ENCODE measurements at places on chromosomes 3 and 15.
A peak's percentile ranks its signal among the peaks of the same experiment; 100 is the strongest.

DNA sequence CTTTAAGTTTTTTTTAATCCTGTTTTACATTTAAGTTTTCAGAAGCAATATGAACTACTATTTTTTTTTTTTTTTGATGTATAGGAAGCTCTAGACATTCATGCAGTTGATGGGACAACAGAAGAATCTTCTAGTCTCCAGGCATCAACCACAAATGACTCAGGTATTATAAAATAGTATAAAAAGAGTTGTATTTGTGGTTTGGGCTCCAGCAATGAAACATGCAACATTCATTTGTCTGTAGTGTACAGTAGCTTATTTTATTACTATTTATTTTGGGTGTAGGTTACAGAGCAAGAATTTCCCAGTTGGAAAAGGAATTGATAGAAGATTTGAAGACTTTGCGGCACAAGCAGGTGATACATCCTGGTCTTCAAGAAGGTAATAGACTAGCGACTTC lies 38.6 kb downstream of the MGA start:
- DNase-seq, result no peak

DNA sequence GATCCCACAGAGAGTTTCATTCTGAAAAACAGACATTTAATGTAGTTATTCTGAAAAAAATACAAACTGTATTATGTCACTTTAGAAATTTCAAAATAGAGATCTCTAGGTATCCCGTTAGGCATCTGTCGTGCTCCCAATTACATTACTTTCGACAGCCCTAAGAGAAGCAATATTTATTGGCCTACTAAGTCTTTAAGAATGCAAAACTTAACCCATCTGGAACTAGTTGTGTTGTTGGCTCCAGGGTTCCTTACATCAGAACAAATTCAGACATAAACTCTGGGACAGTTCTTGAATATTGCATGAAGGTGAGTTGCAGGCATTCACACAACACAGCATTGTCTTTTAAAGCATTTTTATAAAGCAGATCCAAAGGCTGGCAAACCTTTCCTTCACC lies 498.4 kb downstream of the FHIT start:
- DNase-seq, result no peak

GRCh38 chr3:29597376-29598008 lies 316.6 kb downstream of the RBMS3 start:
- DNase-seq, result no peak

DNA sequence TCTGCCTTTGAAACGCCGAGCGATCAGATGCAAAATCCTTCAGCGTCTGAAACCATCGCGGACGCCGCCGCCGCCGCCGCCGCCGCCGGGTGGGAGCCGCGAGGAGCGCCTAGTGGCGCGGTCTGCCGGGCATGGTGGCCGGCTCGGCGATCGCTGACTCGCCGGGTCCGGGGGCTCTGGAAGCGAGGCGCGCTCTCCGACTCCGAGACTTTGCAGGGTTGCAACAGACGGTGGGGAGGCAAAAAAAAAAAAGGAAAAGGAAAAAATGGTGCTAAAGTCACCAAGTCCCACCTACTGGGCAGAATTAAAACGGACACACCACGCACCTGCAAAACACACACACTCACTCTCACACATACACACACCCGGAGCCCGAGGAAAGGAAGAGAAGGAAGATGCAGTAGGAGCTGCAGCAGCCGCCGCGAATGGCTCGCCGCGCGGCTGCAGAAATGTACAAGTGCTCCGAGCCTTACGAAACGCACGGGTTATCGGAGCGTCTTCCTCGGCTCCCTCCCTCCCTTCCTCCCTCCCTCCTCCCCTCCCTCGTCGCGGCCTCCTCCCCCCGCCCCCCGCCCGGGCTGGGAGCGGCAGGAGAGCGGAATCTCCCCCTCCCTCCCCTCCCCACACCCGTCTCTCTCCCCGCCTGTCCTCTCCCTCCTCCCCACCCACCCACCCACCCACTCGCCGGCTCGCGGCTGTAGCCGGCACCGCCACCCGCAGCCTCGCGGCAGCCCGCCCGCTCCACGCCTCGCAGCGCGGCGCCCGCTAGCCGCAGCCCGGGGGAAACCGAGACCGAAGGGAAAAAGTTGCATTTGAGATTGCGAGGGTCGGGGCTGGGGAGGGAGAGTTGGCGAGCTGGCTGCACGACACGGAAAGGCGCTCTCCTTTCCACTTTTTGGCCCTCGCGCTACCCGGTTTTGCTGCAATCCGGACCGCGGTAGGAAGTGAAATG lies at the start of gene NTRK3:
Gene NTRK3, minus strand, starts transcription at position 461 of the 952 bp plus-strand sequence. CDS start 586 bp downstream, outside the sequence.
- peak; percentile 93 for DNase-seq

- DNase-seq, result no peak
Observed at GRCh38 chr3:187640569-187641059, 29.6 kb downstream of the SST start.

DNA sequence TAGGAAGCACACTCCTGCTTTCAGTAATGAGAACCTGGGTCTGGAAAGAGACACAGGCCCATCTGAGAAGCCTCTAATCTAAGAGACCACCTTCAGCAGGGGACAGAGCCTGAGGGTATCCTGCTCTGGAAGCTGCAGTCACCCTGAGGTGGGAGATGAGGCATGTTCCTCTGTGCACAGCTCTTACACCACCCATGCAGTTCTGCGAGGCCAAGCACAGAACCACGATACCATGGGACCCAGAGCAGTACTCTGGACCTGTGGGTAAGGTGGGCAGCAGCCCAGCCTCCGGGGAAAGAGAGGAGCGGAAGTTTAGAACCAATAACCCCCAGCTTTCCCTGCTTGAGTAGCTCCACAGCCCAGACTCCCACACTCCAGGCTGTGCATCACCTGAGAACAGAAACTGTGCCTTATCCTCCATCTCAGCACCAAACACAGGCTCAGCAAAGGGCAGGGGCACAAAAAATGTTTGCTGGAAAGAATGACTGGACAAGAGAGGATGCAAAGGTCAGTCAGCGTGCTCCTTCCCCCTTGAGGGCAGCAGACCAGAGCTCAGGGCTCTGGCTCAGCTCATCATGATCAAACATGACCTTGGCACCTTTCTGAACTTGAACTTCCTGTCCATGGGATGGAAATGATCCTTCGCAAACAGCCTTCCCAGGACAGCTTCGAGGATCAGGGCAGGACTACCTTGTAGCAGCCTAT lies 43.1 kb downstream of the RBPMS2 start:
- no peak for DNase-seq

DNA sequence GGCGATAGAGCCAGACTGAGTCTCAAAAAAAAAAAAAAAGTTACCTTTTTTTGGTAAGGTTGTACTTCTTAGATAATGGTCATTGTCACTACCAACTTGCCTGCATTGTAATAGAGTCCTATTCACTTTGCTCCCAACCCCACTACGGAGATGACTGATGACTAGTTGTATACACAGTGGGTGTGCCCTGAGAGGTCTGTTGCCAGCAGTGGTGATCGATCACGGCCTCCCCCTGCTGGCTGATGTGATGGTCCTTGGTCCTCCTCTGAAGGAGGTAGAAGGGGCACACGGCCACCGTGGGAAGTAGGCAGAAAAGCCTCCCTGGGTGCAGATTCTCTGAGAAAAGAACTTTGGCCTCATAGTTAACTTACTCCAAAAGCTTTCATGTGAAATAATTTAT lies 10.7 kb downstream of the GCNT3 start:
- DNase-seq, result no peak
